ENCODE measurements at places on chromosomes 16 and 17. TPM values are rescaled to one million over a fixed set of nuclear protein-coding genes. Genes with fewer than 3 reads are reported as not detected.
A peak's percentile ranks its signal among the peaks of the same experiment; 100 is the strongest.

The ABCA6 gene
- total RNA-seq: not detected

The HS3ST2 gene
- 1.0 TPM for total RNA-seq

The ZNF768 gene
- 23.1 TPM for total RNA-seq

The GJC1 gene
- total RNA-seq: 38.4 TPM

DNA sequence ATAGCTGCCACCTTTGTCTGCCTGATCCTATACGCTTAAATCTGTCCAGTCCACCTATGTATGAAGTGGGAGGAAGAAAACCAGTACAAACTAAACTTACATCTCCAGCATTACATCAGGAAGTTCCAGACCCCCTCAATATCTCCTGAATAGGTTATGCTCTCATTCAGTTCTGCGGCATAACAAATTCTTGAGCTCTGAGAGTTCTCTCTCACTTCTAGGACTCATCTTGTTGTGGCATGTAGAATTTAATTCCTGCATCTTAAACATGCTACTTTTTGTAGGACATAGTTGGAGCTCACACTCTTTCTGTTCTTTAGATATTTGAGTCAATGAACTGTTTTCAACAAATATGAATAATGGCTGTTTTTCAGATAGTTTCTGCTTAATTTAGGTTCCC lies 662.5 kb downstream of the CDH11 start:
- H3K4me1 ChIP-seq: no peaks in the 10 kb centered on the region
- no peak overlapping the region for H3K4me3 ChIP-seq
- H3K27ac ChIP-seq: no peak overlapping the region
- no peaks in the 10 kb centered on the region for H3K27me3 ChIP-seq
- H3K36me3 ChIP-seq: no peaks in the 10 kb centered on the region

DNA sequence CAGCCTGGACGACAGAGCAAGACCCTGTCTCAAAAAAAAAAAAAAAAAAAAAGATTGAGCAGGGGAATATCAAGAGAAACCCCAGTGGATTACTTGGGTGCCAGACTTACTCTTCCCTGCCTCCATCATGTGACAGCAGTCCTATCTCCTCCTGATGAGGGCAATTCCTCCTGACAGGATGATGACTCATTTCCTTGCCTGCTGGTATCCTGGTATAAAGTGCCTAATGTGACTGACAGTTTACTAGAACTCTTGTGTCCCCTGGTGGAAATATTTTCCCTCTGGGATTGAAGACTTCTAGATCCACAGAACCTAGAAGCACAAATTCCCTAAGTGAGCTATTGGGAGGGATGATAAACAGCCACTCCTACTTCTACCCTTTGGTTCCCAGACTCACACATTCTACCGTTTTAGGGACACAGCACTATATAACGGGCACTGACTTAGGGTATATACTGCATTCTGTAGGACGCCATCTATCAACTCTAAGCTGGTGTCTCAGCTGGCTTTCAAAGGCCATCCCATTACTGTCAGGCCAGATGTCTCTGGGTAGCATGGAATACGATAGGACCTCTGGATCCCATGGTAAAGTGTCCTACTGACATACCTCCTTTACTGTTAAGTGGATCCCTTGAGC lies 114.6 kb upstream of the MED13 start:
- DNase-seq: peak; percentile 27
- no peak overlapping the region for H3K27ac ChIP-seq
- peaks cover 7% of the 10 kb centered on the region for H3K4me1 ChIP-seq
- H3K27me3 ChIP-seq: no peaks in the 10 kb centered on the region
- no peak overlapping the region for H3K4me3 ChIP-seq

DNA sequence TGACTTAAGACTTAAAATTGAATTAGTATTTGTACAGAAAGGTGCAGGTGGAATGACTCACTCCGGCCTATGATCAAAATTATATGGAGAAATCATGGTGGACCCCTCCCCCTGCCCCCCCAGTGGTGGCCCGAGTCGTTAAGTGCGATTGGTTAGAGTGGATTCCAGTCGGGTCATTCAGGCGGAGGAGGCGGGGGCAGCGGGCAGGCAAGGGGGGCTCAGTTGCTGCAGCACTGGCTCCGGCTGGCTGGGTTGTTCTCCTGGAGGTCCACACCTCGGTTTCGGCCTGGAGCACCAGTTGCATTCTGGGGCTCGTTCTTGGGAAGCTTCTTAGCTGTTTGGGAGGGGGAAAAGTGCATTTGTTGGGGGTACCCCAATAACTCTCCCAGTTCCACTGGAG lies 3.0 kb downstream of the HSPB9 start:
- H3K4me1 ChIP-seq: peaks cover under 1% of the 10 kb centered on the region
- no peak overlapping the region for H3K4me3 ChIP-seq
- DNase-seq: no peak
- no peak overlapping the region for H3K27ac ChIP-seq
- H3K27me3 ChIP-seq: no peaks in the 10 kb centered on the region

DNA sequence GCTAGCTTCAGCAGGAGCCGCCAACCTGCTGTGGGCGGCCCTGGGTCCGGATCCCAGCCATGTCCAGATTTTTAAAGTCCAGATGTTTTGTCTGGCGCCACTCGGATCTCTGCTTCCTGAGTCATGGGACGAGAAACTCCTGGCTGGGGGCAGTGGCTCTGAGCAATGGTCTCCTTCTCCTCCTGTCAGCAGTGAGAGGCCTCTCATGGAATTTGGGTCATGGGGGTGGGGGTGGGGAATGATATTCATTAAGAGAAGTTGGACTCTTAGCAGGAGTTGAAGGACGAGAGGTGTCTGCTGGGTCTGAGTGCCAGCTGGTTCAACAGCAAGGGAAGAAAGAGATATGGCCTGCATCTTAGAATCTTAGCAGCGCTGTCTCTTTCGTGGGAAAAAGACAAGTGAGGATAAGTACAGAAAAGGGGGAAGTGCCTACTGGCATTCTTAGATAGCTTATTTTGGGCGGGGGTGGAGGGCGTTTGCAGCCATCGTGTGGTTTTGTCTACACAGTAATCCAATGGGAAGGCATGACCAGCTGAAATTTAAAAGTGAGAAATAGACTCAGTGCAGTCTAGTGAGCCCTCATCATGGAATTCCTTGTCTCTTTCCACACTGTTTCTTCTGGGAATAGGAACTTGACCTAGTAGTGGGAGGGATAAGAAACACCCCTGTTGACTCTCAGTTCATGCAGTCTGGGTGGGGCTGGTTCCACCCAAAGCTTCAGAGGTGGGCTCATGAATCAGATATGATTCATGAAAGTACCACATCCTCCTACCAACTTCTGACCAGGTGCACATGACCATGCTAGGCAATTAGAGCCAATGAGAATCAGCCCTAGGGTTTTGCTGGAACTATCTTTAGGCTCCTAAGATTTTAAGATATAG lies 80.5 kb downstream of the MYH13 start:
- no peaks in the 10 kb centered on the region for H3K36me3 ChIP-seq
- no peak overlapping the region for H3K27ac ChIP-seq
- no peak overlapping the region for H3K4me3 ChIP-seq
- no peak for DNase-seq
- no peaks in the 10 kb centered on the region for H3K27me3 ChIP-seq
- H3K4me1 ChIP-seq: no peaks in the 10 kb centered on the region

DNA sequence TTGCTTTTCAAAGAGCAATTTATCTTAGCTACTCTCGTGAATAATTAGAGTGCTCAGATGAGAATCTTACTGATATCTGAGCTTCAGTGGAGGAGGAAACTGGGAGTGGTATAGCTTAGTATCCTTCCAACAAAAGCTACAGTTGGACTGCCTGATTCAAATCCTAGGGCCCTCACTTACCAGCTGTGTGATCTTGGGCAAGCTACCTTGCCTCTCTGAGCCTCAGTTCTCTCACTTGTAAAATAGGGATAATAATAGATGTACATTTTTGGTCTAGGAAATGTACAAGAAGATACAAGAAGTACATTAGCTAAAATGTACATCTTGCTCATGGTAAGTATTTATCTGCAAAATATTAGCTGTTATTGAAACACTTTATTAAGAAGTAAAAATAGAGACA lies 502.0 kb downstream of the HAPSTR1 start:
- H3K27ac ChIP-seq: no peak overlapping the region
- H3K4me1 ChIP-seq: no peaks in the 10 kb centered on the region
- H3K27me3 ChIP-seq: no peaks in the 10 kb centered on the region
- no peak for DNase-seq

DNA sequence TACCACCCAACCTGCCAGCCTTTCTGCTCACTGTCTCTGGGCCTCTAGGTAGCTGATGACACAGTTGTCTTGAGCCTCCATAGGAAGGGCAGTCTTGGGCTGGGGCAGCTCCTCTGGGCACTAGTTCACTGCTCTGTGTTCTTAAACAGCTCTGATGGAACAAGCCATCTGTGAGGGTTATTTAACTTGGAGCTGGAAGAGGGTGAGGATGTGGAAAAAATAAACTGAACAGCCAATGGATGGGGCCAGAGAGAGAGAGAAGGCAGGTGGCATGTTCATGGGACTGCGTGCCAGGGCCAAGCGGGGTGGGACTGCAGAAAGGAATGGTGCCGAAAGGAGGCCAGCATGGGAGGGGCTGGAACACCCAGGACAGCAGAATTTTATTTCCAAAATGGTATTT lies 52.6 kb downstream of the HIC1 start:
- H3K4me1 ChIP-seq: peaks cover 16% of the 10 kb centered on the region
- no peak for DNase-seq
- no peak overlapping the region for H3K27ac ChIP-seq
- H3K36me3 ChIP-seq: no peaks in the 10 kb centered on the region
- H3K4me3 ChIP-seq: no peak overlapping the region

GRCh38 chr16:50372611-50373344 lies 4.0 kb upstream of the BRD7 start:
- no peaks in the 10 kb centered on the region for H3K36me3 ChIP-seq
- H3K27me3 ChIP-seq: peaks cover 3% of the 10 kb centered on the region
- H3K27ac ChIP-seq: no peak overlapping the region
- no peak for DNase-seq
- H3K4me1 ChIP-seq: no peaks in the 10 kb centered on the region

DNA sequence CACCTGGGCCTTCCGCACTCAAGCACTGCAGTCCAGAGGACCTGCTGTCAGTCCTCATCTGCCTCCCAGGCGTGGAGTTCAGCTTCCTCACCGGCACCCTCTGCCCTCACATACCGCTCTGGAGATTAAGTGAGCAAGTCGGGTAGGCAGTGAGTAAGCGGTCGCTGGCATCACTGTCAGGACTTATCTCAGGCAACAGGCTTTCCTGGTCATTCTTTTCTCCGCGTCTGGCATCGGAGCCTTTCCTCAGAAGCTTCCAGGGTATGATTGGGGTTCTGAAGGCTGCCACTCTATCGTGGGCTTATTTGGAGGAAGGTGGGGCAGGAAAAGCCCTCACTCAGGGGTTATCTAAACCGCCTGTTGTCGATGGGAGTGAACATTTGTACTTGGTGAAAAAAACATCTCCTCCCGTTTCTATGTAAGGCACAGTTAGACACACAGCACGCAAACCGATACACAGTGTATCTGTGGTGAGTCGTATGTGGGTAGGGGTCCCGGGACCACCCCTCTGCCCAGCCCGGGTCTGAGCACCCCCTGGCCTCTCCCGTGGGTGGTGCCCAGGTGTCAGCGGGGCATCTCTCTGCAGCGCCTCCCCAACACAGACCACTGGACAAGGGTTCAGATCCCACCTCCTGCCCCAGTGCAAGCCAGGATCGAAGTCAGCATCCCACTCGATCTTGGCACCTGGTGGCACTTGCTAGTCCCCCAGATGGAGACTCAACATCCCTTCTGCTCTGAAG lies 92.5 kb upstream of the PLCG2 start:
- H3K36me3 ChIP-seq: no peaks in the 10 kb centered on the region
- peak; percentile 25 for DNase-seq
- H3K4me3 ChIP-seq: no peak overlapping the region
- H3K27me3 ChIP-seq: no peaks in the 10 kb centered on the region
- no peaks in the 10 kb centered on the region for H3K4me1 ChIP-seq

- no peaks in the 10 kb centered on the region for H3K27me3 ChIP-seq
- DNase-seq: no peak
- no peaks in the 10 kb centered on the region for H3K36me3 ChIP-seq
These were observed 52.5 kb downstream of the FTO start for GRCh38 chr16:53756275-53756996.

DNA sequence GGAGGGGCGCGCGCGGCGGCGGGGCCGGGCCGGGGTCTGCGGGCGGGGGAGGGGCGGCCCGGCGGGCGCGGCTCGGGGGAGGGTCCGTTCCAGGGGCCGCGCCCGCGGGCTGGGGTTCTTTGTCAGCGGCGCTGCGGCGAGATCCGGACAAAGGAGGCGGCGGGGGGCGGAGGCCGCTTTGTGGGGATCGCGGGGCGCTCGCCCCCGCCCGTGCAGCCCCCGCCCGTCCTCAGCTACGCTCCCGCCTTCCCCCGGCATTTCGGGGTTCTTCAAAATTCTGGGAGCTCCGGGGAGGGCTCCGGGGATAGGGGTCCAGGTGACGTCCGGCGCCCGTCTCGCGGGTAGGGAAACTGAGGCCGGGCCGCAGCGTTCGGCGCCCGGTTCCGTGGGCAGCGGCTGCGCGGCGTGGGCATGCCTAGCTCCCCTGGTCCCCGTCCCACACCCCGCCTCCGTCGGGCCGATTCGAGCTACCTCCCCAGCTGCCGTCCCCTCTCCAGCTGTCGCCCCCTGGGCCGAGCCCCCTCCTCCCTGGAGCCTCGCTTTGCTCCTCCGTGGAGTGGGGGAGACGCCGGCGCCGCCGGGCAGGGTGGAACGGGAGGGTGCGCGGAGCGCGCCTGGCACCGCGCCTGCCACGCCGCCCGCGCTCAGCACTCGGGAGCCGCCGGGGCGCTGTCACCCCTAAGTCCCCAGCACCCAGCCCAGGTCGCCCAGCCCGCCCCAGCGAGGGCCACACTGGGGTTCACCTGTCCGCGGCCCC lies 546 bp downstream of the SNN start:
- H3K36me3 ChIP-seq: no peaks in the 10 kb centered on the region
- no peaks in the 10 kb centered on the region for H3K27me3 ChIP-seq
- H3K27ac ChIP-seq: no peak overlapping the region
- H3K4me1 ChIP-seq: peaks cover 14% of the 10 kb centered on the region
- no peak for DNase-seq

- H3K27ac ChIP-seq: peak overlapping the region; percentile 96
- H3K4me3 ChIP-seq: peak overlapping the region; percentile 91
These were observed 762 bp downstream of the CDK12 start for GRCh38 chr17:39461926-39462569.

GRCh38 chr16:75580-76501 lies 2.2 kb upstream of the MPG start:
- H3K36me3 ChIP-seq: peaks cover 2% of the 10 kb centered on the region
- peak; percentile 67 for DNase-seq
- no peak overlapping the region for H3K4me3 ChIP-seq
- H3K27ac ChIP-seq: peak overlapping the region; percentile 70
- H3K4me1 ChIP-seq: peaks cover 60% of the 10 kb centered on the region

- no peaks in the 10 kb centered on the region for H3K36me3 ChIP-seq
- H3K4me1 ChIP-seq: no peaks in the 10 kb centered on the region
- no peak for DNase-seq
- H3K27me3 ChIP-seq: peaks cover 4% of the 10 kb centered on the region
- H3K27ac ChIP-seq: no peak overlapping the region
These were observed 18.2 kb upstream of the HS3ST3B1 start for GRCh38 chr17:14282726-14283125.

DNA sequence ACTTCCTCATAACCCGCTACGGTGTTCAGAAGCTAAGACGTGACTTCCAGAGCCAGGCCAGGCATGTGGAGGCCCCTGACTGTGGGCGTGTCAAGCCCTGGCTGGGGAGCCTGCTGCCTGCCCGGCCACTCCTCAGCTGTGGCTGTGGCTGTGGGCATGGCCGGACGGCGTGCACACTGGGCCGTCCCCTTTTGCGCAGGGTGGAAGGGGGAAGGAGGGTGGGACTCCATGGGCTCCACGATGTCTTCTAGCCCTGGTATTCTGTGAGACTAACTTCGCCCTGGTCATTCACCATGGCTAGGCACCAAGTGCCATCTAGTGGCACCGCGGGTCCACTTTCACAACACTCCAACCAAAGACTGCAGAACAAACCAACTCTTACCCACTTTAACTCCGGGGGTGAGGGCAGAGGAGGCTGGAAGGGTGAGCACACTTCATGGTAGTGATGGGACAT lies 67.9 kb downstream of the N4BP1 start:
- no peak for DNase-seq
- H3K4me1 ChIP-seq: no peaks in the 10 kb centered on the region
- no peak overlapping the region for H3K4me3 ChIP-seq
- H3K36me3 ChIP-seq: peaks cover 10% of the 10 kb centered on the region
